ENCODE measurements at places on chromosomes 11 and 22. TPM values are rescaled to one million over a fixed set of nuclear protein-coding genes. Genes with fewer than 3 reads are reported as not detected.

FAM111B gene
- total RNA-seq: 1.7 TPM

MMP8 gene
- total RNA-seq: 0.25 TPM

OR5B2 gene
- not detected for total RNA-seq

MS4A4A gene
- 1.2 TPM for total RNA-seq

HEPACAM gene
- 14.5 TPM for total RNA-seq

TMEM25 gene
- 23.1 TPM for total RNA-seq

ATL3 gene
- total RNA-seq: 15.0 TPM

POU2F3 gene
- total RNA-seq: not detected

All from temporal lobe (tissue), 4 donors.